ENCODE measurements at places on chromosomes 5 and 9. TPM values are rescaled to one million over a fixed set of nuclear protein-coding genes. Genes with fewer than 3 reads are reported as not detected.
A peak's percentile ranks its signal among the peaks of the same experiment; 100 is the strongest.

GRCh38 chr5:139641116-139642080, 6.8 kb upstream of the CXXC5 start:
- H3K27me3 ChIP-seq, result no peaks in the 10 kb centered on the region
- peaks cover 5% of the 10 kb centered on the region for H3K4me1 ChIP-seq
- no peak overlapping the region for H3K4me3 ChIP-seq
- DNase-seq, result peak; percentile 8
- H3K36me3 ChIP-seq, result no peaks in the 10 kb centered on the region

Gene FCN1
- total RNA-seq, result 1.9 TPM

GRCh38 chr5:144958002-144958401, 787.3 kb downstream of the KCTD16 start:
- no peaks in the 10 kb centered on the region for H3K4me1 ChIP-seq
- H3K36me3 ChIP-seq, result no peaks in the 10 kb centered on the region
- no peak for DNase-seq
- no peak overlapping the region for H3K4me3 ChIP-seq
- H3K27ac ChIP-seq, result no peak overlapping the region

DNA sequence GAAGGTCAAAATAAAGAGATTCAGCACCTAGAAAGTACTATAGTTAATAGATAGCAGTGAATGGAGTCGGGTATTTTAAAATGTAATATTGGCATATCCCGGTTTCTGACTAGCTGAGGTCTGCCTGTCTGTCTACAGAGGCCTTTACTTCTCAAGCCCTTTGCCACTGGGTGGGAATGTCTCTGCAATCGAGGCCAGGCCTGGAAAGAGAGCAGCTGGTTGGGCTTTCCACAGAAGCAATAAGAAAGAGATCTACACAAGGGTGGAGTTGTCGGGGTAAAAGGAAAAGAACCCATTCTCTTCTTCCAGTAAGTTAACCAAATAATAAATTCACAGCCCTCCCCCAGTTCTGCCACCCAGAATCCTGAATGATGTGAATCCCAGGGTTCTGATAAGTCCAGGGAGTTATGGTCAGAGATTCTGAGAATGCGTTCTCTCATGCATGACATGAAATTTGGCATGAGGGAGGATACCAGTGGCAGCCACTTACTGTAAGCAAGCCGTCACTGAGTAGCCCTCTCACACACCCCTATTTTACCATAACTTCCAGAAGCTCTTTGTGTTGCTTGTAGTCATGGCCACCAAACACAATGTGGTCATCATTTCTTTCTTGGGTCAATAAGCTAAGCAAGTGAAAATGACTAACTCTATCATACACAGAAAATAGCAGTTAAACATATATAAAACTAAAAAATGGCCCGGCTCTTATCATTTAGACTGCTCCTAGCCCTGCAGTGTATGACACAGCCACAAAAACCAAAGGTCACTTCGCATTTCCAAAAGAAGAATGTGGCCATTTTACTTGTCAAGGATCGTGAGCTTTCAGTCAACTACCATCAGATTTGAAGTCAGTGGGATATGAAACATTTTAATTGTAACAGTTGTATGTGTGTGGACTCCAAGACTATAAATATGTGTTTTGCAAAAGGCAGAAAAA, 185.0 kb downstream of the GLIS3 start:
- H3K27me3 ChIP-seq, result no peaks in the 10 kb centered on the region
- H3K4me1 ChIP-seq, result peaks cover 12% of the 10 kb centered on the region
- no peak overlapping the region for H3K4me3 ChIP-seq
- H3K27ac ChIP-seq, result no peak overlapping the region
- DNase-seq, result no peak

Gene OR1Q1
- not detected for total RNA-seq

DNA sequence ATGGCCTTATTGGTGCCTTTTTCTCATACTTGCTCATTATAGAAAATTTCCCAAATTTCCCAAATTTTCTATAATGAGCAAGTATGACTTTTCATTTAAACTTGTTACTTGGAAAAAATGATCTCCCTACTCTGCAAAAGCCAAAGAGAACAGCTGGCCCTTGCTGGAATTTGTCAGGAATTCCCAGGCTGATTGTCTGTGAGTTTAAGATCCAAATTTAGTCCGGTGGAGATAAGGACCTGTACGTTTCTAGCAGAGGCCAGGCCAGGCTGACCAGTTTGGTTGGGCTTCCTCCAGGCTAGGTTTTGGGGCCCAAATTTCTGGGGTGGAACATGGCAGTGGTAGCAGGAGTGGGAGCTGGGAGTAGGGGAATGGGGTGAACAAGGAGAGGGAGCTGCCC, 51.9 kb downstream of the NEURL1B start:
- H3K4me1 ChIP-seq, result peaks cover 27% of the 10 kb centered on the region
- no peak for DNase-seq
- peak overlapping the region; percentile 41 for H3K27ac ChIP-seq

Gene ZNG1C
- total RNA-seq, result 18.7 TPM

Gene OMD
- total RNA-seq, result 17.5 TPM

Gene SLC36A2
- total RNA-seq, result not detected

- H3K27me3 ChIP-seq, result no peaks in the 10 kb centered on the region
- no peak overlapping the region for H3K4me3 ChIP-seq
- peaks cover 13% of the 10 kb centered on the region for H3K4me1 ChIP-seq
- DNase-seq, result no peak
- no peaks in the 10 kb centered on the region for H3K36me3 ChIP-seq
Observed at GRCh38 chr5:16864631-16865131, 71.4 kb downstream of the MYO10 start.

Gene GHR
- 10.1 TPM for total RNA-seq

Gene CARTPT
- total RNA-seq, result not detected

Gene ASPN
- total RNA-seq, result 9.8 TPM

Gene C5orf47
- not detected for total RNA-seq

Gene SLC1A3
- total RNA-seq, result 10.8 TPM
